ENCODE measurements at places on chromosomes 12 and 14. TPM values are rescaled to one million over a fixed set of nuclear protein-coding genes. Genes with fewer than 3 reads are reported as not detected.

GRCh38 chr12:115400011-115400410, 716.0 kb upstream of the TBX3 start:
- DNase-seq: no peak

GRCh38 chr14:81533212-81533535, 479 bp downstream of the SEL1L start:
- DNase-seq: no peak

GRCh38 chr14:63508033-63508432, 35.1 kb downstream of the PPP2R5E start:
- DNase-seq: no peak

DNA sequence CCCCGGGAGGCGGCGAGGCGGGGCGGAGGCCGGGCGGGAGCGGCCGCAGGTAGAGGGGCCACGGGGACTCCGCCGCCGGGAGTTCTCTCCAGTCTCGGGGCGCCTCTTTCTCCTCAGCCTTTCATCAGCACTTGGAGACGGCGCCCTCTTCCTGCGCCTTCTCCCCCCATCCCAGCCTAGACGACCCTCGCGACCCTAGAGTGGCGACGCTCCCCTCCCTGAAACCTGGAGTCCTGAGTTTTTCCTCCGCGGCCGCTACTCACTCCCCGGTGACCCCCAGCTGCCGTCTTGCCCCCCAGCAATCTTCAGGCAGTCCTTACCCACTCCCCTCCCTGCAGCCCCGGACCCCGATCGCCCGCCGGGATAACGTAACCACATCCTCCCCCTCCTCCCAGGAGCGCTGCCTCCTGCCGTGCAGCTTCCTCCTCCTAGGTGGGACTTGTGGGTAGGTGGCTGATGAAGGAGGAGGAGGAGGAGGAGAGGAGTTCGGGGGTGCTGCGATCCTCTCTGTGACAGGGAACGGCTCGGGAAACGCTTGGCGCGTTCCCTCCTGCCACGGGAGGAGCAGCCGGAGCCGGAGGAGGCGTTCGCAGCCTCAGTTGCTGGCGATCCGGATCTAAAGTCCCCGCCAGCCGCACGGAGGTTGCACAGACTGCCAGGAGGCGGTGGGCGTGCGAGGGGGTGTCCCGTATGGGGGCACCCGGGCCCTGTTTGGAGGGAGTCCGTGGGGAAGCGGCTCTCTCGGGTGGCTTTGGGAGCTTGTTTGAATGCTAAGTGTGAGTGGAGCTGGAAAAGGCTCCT, 891 bp downstream of the PLEKHA5 start:
- peak; percentile 5 for DNase-seq

Gene UNC79
- total RNA-seq: not detected

DNA sequence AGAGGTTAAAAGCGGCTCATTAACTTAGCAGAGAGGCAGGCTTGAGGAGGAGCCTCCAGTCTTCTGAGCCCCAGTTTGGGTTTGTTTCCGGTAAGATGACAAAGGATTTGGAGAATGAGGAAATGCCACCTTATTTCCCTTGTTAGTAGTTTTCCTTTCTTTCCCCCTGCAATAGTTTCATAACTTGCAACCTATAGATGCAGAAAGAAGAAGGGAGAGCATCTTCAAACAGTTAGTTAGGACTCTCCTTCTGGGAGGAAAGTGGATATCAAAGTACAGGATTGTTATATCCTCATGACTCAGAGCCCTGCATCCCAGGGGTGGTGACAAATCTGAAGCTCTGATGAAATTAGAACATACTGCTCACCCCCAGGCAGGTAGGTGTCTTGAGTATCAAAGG, 180.7 kb upstream of the SLC38A2 start:
- no peak for DNase-seq

Measured in T-helper 17 cell (primary cell).